Aorta (tissue), 5 donors: ENCODE measurements at places on chromosomes 5 and 9. TPM values are rescaled to one million over a fixed set of nuclear protein-coding genes. Genes with fewer than 3 reads are reported as not detected.

The PCDHGA3 gene
- 2.4 TPM for polyA plus RNA-seq

GRCh38 chr5:151772846-151773561, 1.2 kb downstream of the G3BP1 start:
- peak overlapping the region; percentile 59 for H3K4me3 ChIP-seq
- no peaks in the 10 kb centered on the region for H3K27me3 ChIP-seq
- DNase-seq = no peak
- H3K36me3 ChIP-seq = peaks cover 2% of the 10 kb centered on the region
- H3K4me1 ChIP-seq = no peaks in the 10 kb centered on the region

DNA sequence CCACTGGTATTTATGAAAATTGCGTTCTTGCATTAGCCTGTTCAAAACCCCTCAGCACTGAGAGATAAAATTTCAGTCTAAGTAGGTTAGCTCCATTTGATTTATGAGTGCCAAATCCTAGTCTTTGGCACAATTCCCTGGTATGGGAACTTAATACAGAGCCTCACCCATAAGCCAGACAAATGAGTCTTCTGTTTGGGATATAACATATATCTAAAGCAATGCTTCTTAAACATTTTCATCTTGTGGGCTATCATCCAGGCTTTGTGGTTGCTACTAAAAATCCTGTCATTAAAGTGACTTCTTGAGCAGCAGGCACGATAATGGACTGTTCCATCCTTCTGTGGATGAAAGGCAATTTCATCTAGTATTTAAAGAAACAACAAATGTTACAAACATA, 419.5 kb upstream of the ACTBL2 start:
- DNase-seq = no peak
- no peak overlapping the region for H3K4me3 ChIP-seq
- no peaks in the 10 kb centered on the region for H3K4me1 ChIP-seq
- H3K27ac ChIP-seq = no peak overlapping the region

GRCh38 chr5:118211606-118212005, 776.7 kb downstream of the DTWD2 start:
- no peaks in the 10 kb centered on the region for H3K36me3 ChIP-seq
- H3K27ac ChIP-seq = no peak overlapping the region
- H3K27me3 ChIP-seq = no peaks in the 10 kb centered on the region
- no peaks in the 10 kb centered on the region for H3K4me1 ChIP-seq

- no peaks in the 10 kb centered on the region for H3K36me3 ChIP-seq
- H3K27me3 ChIP-seq = no peaks in the 10 kb centered on the region
- H3K4me3 ChIP-seq = no peak overlapping the region
- H3K27ac ChIP-seq = no peak overlapping the region
- H3K4me1 ChIP-seq = no peaks in the 10 kb centered on the region
- no peak for DNase-seq
Measured at GRCh38 chr9:138047469-138048040, 170.0 kb downstream of the CACNA1B start.

DNA sequence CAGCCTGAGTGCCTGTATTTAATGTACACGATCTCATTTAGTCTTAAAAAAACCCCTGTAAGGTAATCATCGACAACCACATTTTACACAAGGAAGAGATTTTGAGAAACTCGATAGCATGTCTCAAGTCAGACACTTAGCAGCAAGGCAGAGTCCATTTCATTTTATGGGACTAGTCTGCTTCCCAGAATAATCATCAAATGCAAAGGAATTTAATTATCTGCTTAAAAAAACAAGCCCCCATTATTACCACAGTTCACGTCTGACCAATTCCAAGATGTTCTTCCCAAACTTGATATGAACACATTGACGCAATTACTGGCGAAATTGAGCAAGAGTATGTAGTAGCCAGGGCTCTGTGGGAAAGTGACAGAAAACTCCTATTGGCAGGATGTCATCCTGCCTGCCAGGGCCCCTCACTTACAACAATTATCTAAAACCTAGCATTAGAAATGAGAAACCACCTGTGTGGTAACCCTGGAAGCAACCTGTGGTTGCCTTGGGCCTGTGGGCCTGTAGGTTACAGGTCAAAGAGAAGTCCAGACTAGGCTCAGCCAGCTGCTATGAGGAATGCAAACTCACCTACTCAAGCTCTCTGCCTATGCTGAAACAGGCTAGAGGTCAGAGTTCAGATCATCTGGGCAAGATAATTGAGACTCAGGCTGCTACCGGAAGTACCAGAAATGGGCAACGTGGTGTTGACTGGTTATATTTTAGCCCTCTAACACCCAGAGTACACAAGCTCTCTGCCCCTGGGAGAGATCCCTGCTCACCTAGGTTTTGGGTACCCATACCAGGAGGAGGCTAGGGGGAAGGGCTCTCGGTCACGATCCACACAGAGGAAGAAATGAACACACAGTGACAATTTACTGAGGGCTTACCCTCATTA, 1.6 kb downstream of the B4GALT1 start:
- H3K27me3 ChIP-seq = no peaks in the 10 kb centered on the region
- H3K36me3 ChIP-seq = no peaks in the 10 kb centered on the region
- H3K27ac ChIP-seq = peak overlapping the region; percentile 95
- peaks cover 22% of the 10 kb centered on the region for H3K4me1 ChIP-seq
- peak overlapping the region; percentile 92 for H3K4me3 ChIP-seq

GRCh38 chr5:56306433-56307150, 73.5 kb upstream of the ANKRD55 start:
- DNase-seq = no peak
- H3K36me3 ChIP-seq = no peaks in the 10 kb centered on the region
- no peak overlapping the region for H3K27ac ChIP-seq
- no peak overlapping the region for H3K4me3 ChIP-seq
- H3K4me1 ChIP-seq = no peaks in the 10 kb centered on the region
